ENCODE measurements at places on chromosomes 13 and 19. TPM values are rescaled to one million over a fixed set of nuclear protein-coding genes. Genes with fewer than 3 reads are reported as not detected.

DNA sequence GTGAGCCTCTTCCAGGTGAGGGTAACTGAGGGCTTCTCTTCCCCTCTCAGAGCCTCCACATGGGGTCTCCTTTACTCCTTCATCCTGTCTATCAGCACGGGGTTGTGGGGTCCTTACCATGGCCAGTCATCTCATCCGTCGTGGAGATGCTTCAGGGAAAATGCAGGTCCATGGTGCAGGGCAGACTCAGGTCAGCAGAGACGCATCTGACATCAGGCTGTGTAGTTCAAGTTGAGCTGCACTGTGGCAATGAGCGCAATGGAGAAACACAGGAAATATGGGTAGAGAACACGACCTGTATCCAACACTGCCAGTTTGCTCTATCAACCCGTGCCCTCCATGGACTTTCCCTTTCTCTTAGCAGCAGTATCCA is 13.9 kb downstream of the LILRA5 start:
- no peak overlapping the region for H3K27ac ChIP-seq
- H3K27me3 ChIP-seq, result peaks cover 35% of the 10 kb centered on the region
- H3K36me3 ChIP-seq, result no peaks in the 10 kb centered on the region
- no peaks in the 10 kb centered on the region for H3K4me1 ChIP-seq
- H3K4me3 ChIP-seq, result no peak overlapping the region

GRCh38 chr13:48112896-48113755 is 18.2 kb upstream of the MED4 start:
- DNase-seq, result no peak
- H3K27ac ChIP-seq, result no peak overlapping the region
- H3K4me1 ChIP-seq, result peaks cover 6% of the 10 kb centered on the region
- H3K27me3 ChIP-seq, result no peaks in the 10 kb centered on the region

- no peaks in the 10 kb centered on the region for H3K4me1 ChIP-seq
- H3K4me3 ChIP-seq, result no peak overlapping the region
- H3K27ac ChIP-seq, result no peak overlapping the region
- no peak for DNase-seq
- H3K27me3 ChIP-seq, result peaks cover 27% of the 10 kb centered on the region
Observed at GRCh38 chr13:26459276-26460131, 98.0 kb upstream of the WASF3 start.

DNA sequence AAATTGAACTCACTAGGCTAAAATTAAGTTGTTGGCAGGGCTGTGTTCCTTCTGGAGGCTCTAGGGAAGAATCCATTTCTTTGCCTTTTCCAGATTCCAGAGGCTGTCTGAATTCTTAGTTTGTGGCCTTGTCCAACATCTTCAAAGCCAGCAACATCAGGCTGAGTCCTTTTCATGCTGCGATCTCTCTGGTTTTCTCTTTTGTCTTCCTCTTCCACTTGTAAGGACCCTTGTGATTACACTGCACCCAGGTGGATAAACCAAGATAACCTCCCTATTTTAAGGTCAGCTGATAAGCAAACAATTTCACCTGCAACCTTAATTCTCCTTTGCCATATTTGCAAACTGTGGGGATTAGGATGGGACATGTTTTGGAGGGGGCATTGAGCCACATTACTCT is 11.5 kb downstream of the UTP14C start:
- H3K36me3 ChIP-seq, result peaks cover 23% of the 10 kb centered on the region
- no peak overlapping the region for H3K4me3 ChIP-seq
- no peak for DNase-seq
- no peak overlapping the region for H3K27ac ChIP-seq
- peaks cover 14% of the 10 kb centered on the region for H3K4me1 ChIP-seq

GRCh38 chr19:12984683-12985048 is 10.6 kb upstream of the NFIX start:
- no peaks in the 10 kb centered on the region for H3K36me3 ChIP-seq
- DNase-seq, result no peak
- H3K27ac ChIP-seq, result no peak overlapping the region
- peaks cover 29% of the 10 kb centered on the region for H3K27me3 ChIP-seq

Gene ZNF549
- total RNA-seq, result 11.5 TPM

DNA sequence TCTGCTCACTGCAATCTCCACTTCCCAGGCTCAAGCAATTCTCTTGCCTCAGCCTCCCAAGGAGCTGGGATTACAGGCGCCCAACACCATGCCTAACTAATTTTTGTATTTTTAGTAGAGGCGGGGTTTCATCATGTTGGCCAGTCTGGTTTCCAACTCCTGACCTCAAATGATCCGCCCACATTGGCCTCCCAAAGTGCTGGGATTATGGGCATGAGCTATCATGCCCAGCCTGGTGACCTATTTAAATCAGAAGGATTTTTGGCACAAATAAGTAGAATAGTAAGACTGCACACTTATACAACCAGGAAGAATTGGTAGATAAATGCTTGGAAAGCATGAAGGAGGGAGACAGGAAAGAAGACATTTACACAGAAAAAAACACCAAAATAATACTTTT is 53.4 kb upstream of the AKAP11 start:
- H3K4me1 ChIP-seq, result peaks cover 16% of the 10 kb centered on the region
- peaks cover 6% of the 10 kb centered on the region for H3K36me3 ChIP-seq
- no peaks in the 10 kb centered on the region for H3K27me3 ChIP-seq
- no peak for DNase-seq
- H3K4me3 ChIP-seq, result no peak overlapping the region

DNA sequence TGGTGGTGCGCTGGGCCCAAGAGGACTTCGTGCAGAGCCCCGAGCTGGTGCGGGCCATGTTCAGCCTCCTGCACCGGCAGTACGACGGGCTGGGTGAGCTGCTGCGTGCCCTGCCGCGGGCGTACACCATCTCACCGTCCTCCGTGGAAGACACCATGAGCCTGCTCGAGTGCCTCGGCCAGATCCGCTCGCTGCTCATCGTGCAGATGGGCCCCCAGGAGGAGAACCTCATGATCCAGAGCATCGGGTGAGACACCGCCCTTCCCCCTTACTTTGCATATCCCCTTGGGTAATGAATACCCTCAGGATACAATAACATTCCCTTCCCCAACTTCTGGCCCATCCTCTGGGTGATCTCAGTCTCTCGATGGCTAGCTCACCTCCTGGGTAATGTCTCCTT is 60.9 kb downstream of the RYR1 start:
- DNase-seq, result no peak
- no peak overlapping the region for H3K27ac ChIP-seq
- H3K27me3 ChIP-seq, result peaks cover 10% of the 10 kb centered on the region
- H3K4me3 ChIP-seq, result no peak overlapping the region
- H3K36me3 ChIP-seq, result no peaks in the 10 kb centered on the region

GRCh38 chr13:106532111-106532929 is 3.1 kb downstream of the EFNB2 start:
- no peaks in the 10 kb centered on the region for H3K27me3 ChIP-seq
- H3K4me3 ChIP-seq, result peak overlapping the region; percentile 99
- H3K4me1 ChIP-seq, result peaks cover 49% of the 10 kb centered on the region
- DNase-seq, result no peak
- H3K27ac ChIP-seq, result peak overlapping the region; percentile 97
- peaks cover 9% of the 10 kb centered on the region for H3K36me3 ChIP-seq

DNA sequence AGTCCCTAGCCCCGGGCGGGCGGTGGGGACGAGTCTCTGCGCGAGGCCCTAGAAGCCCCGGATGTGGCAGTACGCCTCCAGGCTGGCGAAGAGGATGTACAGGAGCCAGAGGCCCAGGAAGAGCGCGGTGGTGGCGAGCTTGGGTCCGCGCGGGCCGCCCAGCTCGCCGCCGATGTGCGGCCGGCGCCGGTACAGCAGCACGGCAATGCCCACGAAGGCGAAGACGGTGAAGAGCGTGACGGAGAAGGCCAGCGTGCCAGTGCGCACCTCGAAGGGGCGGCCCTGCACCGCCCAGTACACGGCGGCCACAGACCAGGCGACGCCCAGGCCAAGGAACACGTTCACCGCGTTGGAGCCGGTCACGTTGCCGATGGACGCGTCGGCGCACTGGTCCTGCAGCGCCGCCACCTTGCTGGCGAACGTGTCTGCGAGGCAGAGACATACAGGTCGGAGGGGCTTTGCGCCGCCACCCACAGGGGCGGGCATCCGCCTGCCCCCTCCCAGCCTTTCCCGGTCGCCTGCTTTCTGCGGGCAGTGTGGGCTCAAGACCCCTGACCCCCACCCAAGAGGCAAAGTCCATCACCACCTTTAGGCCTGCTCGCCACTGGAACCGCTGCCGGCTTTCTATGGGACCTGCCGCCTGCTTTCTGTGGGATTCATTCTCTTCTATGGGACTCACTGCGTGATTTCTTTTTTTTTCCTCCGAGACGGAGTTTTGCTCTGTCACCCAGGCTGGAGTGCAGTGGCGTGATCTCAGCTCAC is 10.9 kb upstream of the MEIS3 start:
- no peak overlapping the region for H3K27ac ChIP-seq
- peaks cover 7% of the 10 kb centered on the region for H3K4me1 ChIP-seq
- peaks cover 33% of the 10 kb centered on the region for H3K27me3 ChIP-seq
- no peaks in the 10 kb centered on the region for H3K36me3 ChIP-seq

- no peak overlapping the region for H3K27ac ChIP-seq
- peaks cover 31% of the 10 kb centered on the region for H3K4me1 ChIP-seq
- no peaks in the 10 kb centered on the region for H3K27me3 ChIP-seq
Observed at GRCh38 chr19:28294395-28294794, 918.6 kb downstream of the UQCRFS1 start.

GRCh38 chr13:33798023-33798422 is 19.9 kb upstream of the RFC3 start:
- H3K36me3 ChIP-seq, result no peaks in the 10 kb centered on the region
- H3K4me3 ChIP-seq, result no peak overlapping the region
- H3K27me3 ChIP-seq, result peaks cover 7% of the 10 kb centered on the region
- peaks cover 8% of the 10 kb centered on the region for H3K4me1 ChIP-seq
- no peak for DNase-seq

DNA sequence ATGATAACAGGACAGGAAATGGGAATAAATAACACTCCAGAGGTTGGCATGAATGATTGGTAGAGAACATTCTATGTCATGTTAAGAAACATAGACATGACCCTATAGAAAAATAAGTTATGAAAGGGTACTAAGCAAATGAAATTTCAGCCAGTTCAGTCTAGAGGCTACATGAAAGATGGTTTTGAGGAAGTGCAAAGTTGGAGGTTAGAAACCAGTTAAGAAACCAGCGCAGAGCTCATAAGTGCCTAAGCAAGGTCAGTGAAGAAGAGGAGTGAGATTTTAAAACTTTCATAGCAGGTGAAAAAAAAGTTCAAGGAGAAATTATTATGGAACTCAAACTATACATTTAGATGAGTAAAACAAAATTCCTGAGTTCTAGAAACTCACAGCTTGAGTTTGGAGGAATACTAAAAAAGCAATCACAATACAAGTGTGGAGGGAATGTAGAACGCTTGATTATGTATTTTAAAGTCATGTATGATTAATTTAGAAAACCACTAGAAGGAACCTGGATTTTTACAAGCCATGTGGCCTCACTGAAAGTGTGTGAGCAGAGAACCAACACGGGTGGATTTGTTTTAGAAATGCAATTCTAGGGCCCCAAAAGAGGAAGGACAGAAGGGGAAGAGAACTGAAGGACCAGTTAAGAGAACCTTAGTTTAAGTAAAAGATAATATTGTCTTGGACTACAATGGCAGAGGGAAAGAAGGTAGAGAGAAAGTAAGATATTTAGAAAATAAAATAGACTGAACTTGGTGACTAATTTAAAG is 162.4 kb downstream of the PCDH20 start:
- H3K4me3 ChIP-seq, result no peak overlapping the region
- H3K4me1 ChIP-seq, result no peaks in the 10 kb centered on the region
- H3K27ac ChIP-seq, result no peak overlapping the region

- H3K36me3 ChIP-seq, result no peaks in the 10 kb centered on the region
- H3K4me1 ChIP-seq, result peaks cover 20% of the 10 kb centered on the region
- H3K4me3 ChIP-seq, result no peak overlapping the region
- peaks cover 10% of the 10 kb centered on the region for H3K27me3 ChIP-seq
- DNase-seq, result no peak
- no peak overlapping the region for H3K27ac ChIP-seq
Observed at GRCh38 chr13:101576455-101576854, 124.0 kb downstream of the ITGBL1 start.

Measured in mesothelial cell of epicardium (in vitro differentiated cells).